Forelimb muscle (tissue), 1 donor: ENCODE measurements at places on chromosomes 13 and 19.

DNA sequence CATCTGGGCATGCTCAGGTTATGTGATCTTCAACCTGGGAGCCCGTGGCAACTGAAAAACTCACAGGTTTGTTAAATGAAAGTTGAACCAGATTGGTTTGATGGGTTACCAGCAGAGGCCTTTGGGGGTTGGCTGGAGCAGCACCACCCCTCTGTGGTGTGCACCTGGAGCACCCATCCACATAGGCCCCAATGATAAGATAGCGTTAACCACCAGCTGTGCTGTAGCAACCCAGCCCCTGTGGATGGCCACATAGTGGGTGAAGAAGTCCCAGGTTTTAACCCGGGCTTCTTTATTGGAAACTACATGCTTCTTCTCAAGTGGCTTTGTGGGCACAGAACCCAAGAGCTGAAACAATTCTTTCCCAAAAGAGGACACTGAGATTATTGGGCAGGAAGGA is 22.6 kb upstream of the MTIF3 start:
- no peak for DNase-seq

DNA sequence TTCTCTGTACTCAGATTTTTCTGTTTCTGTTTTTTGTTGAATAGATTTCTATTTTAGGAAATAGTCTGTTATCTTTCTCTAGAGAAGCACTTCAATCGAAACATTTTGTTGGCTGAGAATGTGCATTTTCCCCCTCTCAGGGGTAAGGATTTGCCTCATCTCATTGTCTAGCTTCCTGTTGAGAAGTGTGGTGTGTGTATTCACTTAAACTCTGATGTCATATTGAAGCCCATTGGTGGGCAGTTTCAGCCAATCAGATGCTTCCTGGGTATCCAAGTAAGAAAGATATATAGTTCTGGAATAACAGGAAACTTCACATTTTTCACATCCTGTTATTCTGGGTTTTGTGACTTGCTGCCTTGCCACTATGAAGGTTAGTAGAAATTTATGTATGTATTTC is 87.6 kb downstream of the ARHGEF7 start:
- peak; percentile 73 for DNase-seq

DNA sequence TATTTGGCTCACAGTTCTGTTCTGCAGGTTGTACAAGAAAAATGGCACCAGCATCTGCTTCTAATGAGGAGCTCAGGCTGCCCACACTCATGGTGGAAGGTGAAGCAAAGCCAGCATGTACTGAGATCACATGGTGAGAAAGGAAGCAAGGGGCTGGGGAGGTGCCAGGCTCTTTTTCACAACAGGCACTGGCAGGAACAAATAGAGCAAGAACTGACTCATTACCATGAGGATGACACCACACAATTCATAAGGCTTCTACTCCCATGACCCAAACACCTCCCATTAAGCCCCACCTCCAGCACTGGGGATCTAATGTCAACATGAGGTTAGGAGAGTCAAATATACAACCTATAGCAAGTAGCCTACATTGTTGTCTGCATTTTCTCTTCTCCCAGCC is 522.6 kb downstream of the RFC3 start:
- DNase-seq: no peak

DNA sequence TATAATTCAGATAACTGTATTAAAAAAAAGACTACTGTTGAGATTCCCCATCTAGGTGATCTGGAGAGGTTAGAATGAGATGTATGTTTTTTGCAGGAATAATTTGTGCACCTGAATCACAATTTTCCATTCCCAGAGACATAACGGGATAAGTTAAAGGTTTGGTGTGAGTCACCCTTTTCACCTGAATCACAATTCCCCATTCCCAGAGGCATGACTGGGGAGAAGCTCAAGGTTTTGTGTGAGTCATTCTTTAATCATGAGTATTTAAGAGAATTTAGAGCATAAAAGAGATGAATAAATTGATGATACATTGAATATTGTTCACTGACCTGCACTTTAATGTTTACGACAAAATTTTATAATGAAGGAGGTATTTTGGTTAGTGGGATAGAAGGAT is 9.0 kb downstream of the OR7A5 start:
- no peak for DNase-seq

- DNase-seq: no peak
Measured at GRCh38 chr13:48234566-48235340, 1.7 kb downstream of the ITM2B start.

- no peak for DNase-seq
Measured at GRCh38 chr13:45336025-45336800, 4.8 kb downstream of the TPT1 start.

DNA sequence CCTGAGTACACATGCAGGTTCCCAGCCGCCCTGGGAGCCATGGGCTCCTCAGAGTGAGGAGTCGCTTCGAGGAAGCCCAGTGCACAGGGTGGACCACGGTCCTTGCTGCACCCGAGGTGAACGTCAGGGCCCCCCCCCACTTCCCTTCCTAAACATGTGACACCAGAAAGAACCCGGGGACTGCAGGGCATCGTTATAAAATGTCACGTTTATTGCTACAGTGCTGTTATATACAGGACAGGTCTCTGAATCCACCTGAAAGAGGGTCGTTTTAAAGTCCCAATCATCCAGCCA is 3.8 kb upstream of the UQCR11 start:
- DNase-seq: no peak

GRCh38 chr13:82993417-82993816 is 888.9 kb downstream of the SLITRK1 start:
- DNase-seq: no peak

DNA sequence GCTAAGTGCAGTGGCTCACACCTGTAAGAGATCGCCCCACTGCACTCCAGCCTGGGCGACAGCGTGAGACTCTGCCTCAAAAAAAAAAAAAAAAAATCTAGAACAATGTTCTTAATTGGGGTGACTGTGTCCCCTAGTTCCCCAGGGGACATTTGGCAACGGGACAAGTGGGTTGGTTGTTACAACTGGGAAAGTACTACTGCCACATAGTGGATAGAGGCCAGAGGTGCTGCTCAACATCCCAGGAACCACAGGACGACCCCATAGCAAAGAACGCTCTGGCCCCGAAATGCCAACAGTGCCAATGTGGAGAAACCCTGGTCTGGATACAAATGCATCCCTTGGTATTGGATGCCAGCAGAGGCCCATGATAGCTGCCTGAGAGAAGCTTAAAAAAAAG is 11.8 kb downstream of the NLRP12 start:
- no peak for DNase-seq

DNA sequence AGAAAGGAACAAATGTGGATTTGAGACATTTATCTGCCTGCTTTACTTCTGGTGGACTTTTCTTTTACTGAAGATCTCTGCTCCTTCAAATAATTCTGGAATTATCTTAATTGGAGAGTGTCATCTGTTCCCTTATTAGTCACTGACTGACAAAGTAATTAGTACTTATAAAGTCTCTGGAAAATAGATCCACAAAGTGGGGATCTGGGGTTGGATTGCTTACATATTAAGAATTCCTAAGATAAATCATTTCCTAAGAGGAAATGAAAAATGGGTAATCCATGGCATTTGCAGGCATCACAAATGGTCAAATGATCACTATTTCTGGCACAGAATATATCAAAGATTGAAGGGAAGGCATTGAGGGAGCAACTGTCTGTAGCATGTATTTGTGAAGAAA is 137.4 kb upstream of the SLITRK5 start:
- DNase-seq: no peak

DNA sequence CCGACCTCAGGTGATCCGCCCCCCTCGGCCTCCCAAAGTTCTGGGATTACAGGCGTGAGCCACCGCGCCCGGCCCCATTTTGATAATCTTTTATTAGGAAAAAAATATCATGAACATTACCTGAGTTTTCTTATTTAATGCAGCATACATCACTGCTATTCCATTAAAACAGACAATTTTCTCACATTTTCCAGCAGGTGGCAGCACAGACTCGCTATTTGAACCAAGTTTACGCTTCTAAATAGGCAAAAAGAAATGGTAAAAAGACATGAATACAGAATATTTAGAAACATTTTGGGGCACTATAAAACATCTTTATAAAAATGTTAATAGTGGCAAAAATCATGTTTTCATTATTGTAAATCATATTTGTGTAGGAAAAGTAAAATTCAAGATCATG is 903.1 kb downstream of the SLITRK6 start:
- DNase-seq: peak; percentile 25

- DNase-seq: no peak
Measured at GRCh38 chr13:43766725-43767124, 20.0 kb downstream of the ENOX1 start.

GRCh38 chr13:101512650-101513049 is 60.2 kb downstream of the ITGBL1 start:
- no peak for DNase-seq

DNA sequence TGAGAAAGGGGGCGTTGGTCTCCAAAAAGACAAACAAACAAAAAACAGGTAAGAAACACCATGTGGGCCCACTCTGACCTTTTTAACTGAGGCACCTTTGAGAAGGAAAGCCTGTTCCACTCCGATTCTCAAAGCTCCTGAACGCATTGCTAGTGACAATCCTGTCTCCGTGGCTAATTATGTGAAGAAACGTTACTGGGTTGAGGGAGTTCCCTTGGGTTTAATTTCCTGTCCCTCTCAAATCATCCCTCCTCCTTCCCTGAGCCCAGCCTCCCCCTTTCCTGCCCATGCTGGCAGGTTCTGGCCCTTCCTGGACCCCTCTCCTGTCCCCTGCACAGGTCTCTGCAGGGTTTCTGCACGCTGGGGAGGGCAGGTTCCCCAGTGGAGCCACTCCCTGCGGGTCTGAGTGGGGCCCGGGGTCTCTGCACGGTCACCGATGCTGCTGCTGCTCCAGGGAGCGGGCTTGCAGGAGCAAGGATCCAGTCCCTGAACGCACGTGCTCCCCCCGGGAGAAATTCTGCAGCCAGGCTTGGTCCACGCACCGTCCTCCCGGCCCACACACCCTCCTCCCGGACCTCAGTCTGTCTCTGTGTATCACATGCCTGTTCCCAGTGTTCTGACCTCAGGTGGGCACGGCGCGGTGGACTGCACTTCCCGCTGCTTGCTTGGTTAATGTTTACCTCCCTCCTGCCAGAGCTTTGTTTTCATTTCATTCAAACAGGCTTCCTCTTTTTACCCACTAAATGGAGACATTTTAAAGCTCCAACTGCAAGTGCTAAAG is 76.4 kb upstream of the MCF2L start:
- no peak for DNase-seq

GRCh38 chr13:105247830-105248229 is 1287.6 kb downstream of the EFNB2 start:
- DNase-seq: no peak

DNA sequence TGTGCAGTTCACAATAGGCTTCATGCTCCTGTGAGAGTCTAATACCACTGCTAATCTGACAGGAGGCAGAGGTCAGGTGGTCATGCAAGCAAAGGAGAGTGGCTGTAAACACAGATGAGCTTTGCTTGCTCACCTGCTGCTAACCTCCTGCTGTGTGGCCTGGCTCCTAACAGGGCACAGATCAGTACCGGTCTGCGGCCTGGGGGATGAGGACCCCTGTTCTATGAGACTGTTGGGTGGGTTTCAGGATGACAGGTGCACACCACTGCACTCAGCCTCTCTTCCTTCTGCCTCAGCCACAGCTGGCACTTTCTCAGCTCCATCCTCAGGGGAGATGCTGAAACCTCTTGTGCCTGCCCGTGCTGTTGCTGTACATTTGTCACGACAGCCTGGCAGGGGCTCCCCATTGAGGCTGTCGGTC is 9.7 kb downstream of the CLEC4G start:
- no peak for DNase-seq

- DNase-seq: no peak
Measured at GRCh38 chr19:11964496-11964857, 363 bp upstream of the ZNF763 start.

DNA sequence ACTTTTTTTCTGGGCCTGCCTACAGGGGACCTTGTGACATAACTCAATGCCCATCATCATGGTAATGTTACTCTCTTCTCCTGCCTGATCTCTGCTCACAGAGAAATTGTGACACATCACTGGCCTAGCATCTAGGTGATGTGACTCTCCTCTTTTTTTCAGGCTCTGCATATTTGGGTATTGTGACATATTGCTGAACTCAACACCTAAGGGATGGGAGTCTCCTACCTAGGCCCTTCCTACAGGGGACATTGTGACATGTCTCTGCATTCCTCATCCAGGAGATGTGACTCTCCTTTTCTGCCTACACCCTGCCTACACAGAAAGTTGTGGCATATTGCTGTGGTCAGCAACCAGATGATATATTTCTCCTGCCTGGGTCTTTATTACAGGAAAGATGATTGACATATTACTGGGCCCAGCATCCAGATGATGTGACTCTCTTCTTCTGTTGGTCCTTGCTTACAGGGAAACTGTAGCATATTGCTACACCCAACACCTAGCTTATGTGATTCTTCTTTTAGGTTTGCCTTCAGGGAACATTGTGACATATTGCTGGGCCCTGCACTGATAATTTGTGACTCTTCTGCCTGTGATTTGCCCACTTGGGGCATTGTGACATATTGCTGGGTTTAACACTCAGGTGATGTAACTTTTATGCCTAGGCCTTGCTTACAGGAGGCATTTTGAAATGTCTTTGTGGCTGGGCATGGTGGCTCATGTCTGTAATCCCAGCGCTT is 21.0 kb upstream of the ZNF254 start:
- DNase-seq: no peak

- no peak for DNase-seq
Measured at GRCh38 chr19:30064771-30065494, 122.9 kb downstream of the URI1 start.

DNA sequence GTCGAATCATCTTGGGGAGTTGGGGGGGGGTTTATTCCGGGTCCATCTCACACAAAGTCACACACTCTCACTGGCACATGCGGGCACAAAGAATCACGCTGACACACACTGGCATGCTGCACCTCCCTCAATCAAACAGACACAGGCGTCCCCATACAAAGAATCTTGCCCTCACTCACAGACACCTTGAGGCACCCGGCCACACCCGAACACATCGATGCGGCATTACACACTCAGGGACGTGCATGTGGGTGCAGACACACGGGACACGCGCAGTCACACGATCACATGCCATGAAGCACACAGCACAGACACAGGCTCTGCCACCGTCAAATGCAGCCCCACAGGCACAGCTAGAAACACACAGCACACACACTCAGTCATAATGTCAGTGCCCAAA is 7.8 kb downstream of the NFIX start:
- DNase-seq: no peak

DNA sequence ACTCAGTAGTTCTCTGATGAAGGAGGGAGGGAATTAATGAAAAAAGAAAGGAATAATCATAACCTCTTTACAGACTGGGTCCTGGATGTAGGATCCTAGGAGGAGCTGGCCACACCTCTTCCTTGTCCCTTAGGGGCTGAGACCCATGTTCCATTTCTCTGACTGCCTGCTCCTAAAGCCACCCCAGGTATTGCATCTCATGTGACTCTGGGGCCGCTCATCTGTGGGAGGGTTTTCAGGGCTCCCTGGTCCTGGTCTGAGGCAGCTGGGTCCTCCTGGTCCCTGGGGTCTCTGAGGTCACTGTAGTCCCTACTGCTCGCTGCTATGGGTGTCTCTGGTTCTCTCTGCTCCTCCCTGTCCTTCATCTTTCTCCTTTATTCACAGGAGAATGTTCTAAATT is 2.9 kb downstream of the CEACAM21 start:
- DNase-seq: no peak

DNA sequence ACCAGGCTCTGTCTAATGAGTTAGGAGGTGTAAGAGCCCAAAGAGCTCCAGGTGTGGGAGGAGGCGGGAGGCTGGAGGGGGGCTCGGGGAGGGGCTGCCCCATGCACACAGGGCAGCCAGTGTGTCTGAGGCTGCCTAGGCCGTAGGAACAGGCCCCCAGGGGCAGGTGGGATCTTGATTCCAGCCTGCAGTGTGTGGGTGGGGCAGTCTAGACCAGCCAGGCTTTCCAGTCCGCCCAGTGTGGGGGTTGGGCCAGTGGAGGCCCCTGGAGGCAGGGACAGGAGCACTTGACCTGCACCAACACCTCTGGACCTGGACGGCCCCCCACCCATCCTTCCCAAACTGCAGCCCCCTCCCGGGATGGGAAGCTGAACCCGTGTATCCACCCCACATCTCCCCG is 5.4 kb upstream of the CAMSAP3 start:
- DNase-seq: no peak
